Sigmoid colon (tissue), 7 donors: ENCODE measurements at places on chromosomes 11 and 22.

DNA sequence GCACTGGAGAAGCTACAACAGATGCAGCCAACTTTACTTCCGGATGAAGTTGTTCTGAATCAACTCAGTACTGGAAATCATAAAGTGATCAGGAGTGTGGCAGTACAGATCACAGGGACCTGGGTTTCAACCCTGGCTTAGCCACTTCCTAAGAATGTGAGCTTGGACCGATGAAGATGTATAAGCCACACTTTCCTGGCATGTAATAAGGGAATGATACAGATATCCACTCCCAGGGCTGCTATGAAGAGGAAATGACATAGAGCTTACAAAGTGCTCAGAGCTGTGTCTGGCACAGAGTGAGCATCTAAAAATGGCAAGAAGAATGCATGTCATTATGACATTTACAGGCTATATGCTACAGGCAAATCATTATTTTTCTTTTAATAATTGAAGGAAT is 378.7 kb downstream of the NTM start:
- no peak overlapping the region for H3K27ac ChIP-seq
- no peaks in the 10 kb centered on the region for H3K36me3 ChIP-seq
- no peaks in the 10 kb centered on the region for H3K27me3 ChIP-seq
- H3K4me3 ChIP-seq: no peak overlapping the region
- no peak for DNase-seq

- no peak overlapping the region for H3K27ac ChIP-seq
- H3K36me3 ChIP-seq: no peaks in the 10 kb centered on the region
- no peak for DNase-seq
- no peaks in the 10 kb centered on the region for H3K27me3 ChIP-seq
- no peaks in the 10 kb centered on the region for H3K4me1 ChIP-seq
These were observed 9.9 kb upstream of the SLC37A2 start for GRCh38 chr11:125053167-125053566.

GRCh38 chr11:81979448-81979847 is 754.2 kb downstream of the FAM181B start:
- no peaks in the 10 kb centered on the region for H3K27me3 ChIP-seq
- no peak overlapping the region for H3K4me3 ChIP-seq
- H3K27ac ChIP-seq: no peak overlapping the region
- H3K36me3 ChIP-seq: no peaks in the 10 kb centered on the region
- DNase-seq: no peak
- no peaks in the 10 kb centered on the region for H3K4me1 ChIP-seq

GRCh38 chr11:34651551-34651950 is 30.7 kb downstream of the EHF start:
- DNase-seq: no peak
- no peak overlapping the region for H3K4me3 ChIP-seq
- no peaks in the 10 kb centered on the region for H3K36me3 ChIP-seq
- no peak overlapping the region for H3K27ac ChIP-seq
- no peaks in the 10 kb centered on the region for H3K4me1 ChIP-seq

GRCh38 chr11:12100841-12101242 is 9.5 kb upstream of the MICAL2 start:
- no peaks in the 10 kb centered on the region for H3K27me3 ChIP-seq
- DNase-seq: no peak
- no peak overlapping the region for H3K27ac ChIP-seq
